ENCODE measurements at places on chromosomes 1 and 21.
A peak's percentile ranks its signal among the peaks of the same experiment; 100 is the strongest.

- peaks cover 34% of the 10 kb centered on the region for H3K4me1 ChIP-seq
- no peak overlapping the region for H3K4me3 ChIP-seq
- peaks cover 15% of the 10 kb centered on the region for H3K27me3 ChIP-seq
- H3K27ac ChIP-seq: no peak overlapping the region
- H3K36me3 ChIP-seq: no peaks in the 10 kb centered on the region
These were observed 18.3 kb downstream of the PLEKHA6 start for GRCh38 chr1:204341380-204341779.

GRCh38 chr1:54883349-54884102 is 3.5 kb downstream of the DHCR24 start:
- no peak for DNase-seq
- peaks cover 26% of the 10 kb centered on the region for H3K36me3 ChIP-seq
- no peak overlapping the region for H3K4me3 ChIP-seq

DNA sequence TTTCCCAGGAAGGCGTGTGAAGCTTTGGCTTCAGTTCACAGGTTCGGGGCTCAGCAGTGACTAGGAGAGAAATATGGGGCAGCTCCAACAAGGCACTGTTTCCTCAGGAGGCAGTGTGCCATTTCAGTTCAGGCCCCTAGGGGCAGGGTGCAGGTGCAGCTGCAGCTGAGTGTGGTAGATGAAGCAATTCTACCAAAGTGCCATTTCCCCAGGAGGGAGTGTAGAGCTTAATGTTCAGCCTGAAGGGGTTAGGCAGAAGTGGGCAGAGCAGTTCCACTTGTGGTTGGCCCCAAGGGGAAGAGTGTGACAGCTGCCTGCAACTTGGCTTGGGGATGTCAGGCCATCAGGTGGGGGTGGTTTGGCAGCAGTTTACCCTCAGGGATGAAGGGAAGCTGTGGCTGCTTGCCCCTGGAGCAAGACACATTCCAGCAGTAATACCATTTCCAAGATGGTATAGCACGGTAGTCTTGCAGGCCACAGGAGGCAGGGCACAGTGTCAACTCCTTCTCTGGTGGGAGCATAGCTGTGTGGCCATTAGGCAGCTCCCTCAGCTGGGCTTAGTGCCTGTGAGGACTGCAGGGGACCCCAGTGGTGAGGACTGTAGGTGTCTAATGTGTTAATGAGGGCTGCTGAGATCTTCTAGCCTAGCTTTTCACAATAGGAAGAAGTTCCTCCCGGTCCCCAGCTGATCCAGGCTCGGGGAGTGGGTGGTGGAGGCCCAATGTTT is 34.7 kb downstream of the RGSL1 start:
- H3K4me3 ChIP-seq: no peak overlapping the region
- H3K27me3 ChIP-seq: no peaks in the 10 kb centered on the region
- H3K27ac ChIP-seq: no peak overlapping the region
- DNase-seq: peak; percentile 46

- H3K27me3 ChIP-seq: no peaks in the 10 kb centered on the region
- H3K4me3 ChIP-seq: no peak overlapping the region
- H3K27ac ChIP-seq: no peak overlapping the region
- H3K4me1 ChIP-seq: no peaks in the 10 kb centered on the region
These were observed 131.2 kb downstream of the PIK3R3 start for GRCh38 chr1:46001081-46001785.

DNA sequence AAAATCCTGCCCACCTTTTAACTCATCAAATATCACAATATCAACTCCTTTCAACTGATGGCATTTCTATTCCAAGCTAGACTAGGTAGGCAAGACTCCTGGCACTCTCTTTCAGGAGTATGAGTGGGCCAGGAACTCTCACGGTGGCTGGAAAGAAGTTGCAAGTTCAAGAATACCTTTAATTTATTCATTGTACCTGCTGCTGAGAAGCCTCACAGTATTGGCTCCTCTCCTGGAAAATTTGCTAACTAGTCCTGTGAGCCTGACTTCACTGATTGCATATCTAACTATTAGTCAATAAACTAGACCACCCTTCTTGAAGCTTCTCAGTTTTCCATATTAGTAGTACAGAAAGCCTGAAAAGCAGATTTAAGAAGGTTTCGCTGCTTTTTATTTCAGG is 120.2 kb downstream of the DUSP10 start:
- H3K27me3 ChIP-seq: no peaks in the 10 kb centered on the region
- no peak overlapping the region for H3K27ac ChIP-seq
- DNase-seq: no peak
- H3K4me3 ChIP-seq: no peak overlapping the region
- no peaks in the 10 kb centered on the region for H3K4me1 ChIP-seq

DNA sequence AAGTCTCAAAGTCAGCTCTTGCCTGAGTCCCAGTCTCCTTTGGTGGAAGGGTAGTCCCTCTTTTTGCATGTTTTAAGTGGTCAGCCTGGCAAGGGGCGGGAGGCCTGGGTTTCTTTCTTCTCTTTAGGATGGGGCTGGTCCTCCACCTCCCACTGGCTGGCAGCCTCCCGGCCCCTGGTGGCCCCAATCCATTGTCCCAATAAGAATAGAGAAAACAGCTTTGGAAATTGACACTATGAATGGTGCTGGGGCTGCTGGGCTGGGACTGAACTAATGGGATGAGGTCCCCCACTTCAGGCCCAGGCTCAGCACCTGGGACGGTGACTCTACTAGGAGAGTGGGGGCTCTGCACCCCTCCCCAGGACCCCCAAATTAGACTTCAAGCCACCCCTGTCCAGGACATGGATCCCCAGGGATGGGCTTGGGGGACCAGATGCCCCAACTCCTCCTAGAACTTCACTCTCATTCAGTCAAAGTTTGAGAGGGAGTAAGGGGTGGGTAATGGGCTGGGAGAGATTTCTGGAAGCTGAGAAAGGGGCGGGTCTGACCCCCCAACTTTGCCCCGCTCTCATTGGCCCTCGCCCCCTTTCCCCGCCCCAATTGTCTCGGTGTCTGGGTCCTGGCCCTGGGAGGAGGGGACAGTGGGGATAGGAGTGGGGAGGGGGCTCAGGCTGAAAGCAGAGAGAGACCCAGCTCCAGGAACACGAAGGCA is 18.2 kb downstream of the SLC27A3 start:
- peaks cover 33% of the 10 kb centered on the region for H3K4me1 ChIP-seq
- H3K36me3 ChIP-seq: no peaks in the 10 kb centered on the region
- H3K27me3 ChIP-seq: no peaks in the 10 kb centered on the region

DNA sequence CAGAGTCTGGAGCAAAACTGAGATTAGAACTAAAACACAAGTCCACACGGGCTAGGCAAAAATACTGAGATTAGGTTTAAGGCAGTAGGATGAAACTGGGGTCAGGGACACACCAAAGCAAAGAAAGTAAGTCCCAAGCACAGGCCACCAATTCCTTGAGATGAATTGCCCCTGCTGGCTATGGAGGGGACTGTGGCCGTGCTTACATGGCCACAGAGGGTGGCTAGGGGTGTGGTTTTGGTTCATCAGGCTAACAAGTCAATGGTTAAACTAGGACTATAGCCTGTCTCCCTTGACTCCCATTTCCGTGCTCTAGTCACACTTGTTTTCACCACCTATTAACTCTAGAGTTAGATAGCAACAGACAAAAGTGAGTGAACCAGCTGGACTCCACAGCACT is 394.8 kb downstream of the PBX1 start:
- no peaks in the 10 kb centered on the region for H3K4me1 ChIP-seq
- H3K27me3 ChIP-seq: no peaks in the 10 kb centered on the region
- DNase-seq: no peak
- H3K36me3 ChIP-seq: no peaks in the 10 kb centered on the region

GRCh38 chr1:36961062-36961615 is 73.2 kb downstream of the GRIK3 start:
- no peaks in the 10 kb centered on the region for H3K27me3 ChIP-seq
- H3K4me3 ChIP-seq: no peak overlapping the region
- no peaks in the 10 kb centered on the region for H3K36me3 ChIP-seq
- H3K4me1 ChIP-seq: no peaks in the 10 kb centered on the region
- no peak overlapping the region for H3K27ac ChIP-seq

GRCh38 chr1:26890467-26890796 is 349 bp upstream of the GPN2 start:
- peak overlapping the region; percentile 81 for H3K4me3 ChIP-seq
- DNase-seq: no peak
- no peak overlapping the region for H3K27ac ChIP-seq
- no peaks in the 10 kb centered on the region for H3K27me3 ChIP-seq
- peaks cover 8% of the 10 kb centered on the region for H3K4me1 ChIP-seq

DNA sequence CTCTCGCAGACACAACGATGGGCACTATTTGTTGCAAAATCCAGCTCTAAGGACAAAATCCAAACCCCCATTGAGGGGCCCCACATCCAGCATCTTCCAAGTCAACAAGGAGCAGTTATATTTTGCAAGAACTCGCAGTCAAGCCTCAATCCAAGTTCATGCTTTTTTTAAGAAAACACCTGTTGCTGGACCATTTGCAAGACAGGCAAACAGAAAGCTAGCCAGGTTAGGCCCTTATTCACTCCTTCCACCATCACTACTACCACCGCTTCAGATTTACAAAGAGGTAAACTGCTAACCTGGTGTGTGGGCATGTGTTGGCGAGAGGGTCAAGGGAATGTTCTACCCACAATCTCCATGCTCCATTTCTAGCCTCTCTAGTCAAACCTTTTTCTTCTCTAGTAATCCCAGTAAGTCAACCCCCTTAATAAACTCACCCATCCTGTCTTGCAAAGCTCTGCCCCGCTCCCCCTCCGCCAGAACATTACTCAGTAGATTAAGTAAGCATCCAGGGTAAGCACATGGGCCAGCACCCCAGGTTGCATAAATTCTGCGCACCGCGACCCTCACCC is 703 bp downstream of the ERI3 start:
- peak overlapping the region; percentile 80 for H3K4me3 ChIP-seq
- DNase-seq: no peak
- no peak overlapping the region for H3K27ac ChIP-seq
- no peaks in the 10 kb centered on the region for H3K36me3 ChIP-seq

DNA sequence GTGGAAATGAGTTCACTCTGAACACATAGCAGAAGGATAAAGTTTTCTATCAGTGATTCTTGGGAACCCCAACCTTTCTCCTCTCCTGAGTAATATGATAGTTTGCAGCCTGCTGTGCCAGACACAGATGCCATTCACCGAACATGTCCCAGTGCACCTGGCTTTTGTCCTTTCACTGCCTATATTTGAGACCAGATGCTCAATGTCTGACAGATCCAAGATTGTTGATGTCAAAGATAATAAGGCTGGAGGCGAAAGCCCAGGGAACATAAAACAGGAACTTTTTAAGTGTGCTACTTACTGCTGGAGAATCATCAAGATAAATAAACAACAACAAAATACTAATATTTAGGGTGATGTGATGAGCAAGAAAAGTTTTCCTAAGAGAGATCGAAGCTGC is 139.3 kb downstream of the TIAM1 start:
- no peaks in the 10 kb centered on the region for H3K27me3 ChIP-seq
- no peak overlapping the region for H3K27ac ChIP-seq
- no peak overlapping the region for H3K4me3 ChIP-seq
- H3K4me1 ChIP-seq: no peaks in the 10 kb centered on the region
- H3K36me3 ChIP-seq: no peaks in the 10 kb centered on the region

DNA sequence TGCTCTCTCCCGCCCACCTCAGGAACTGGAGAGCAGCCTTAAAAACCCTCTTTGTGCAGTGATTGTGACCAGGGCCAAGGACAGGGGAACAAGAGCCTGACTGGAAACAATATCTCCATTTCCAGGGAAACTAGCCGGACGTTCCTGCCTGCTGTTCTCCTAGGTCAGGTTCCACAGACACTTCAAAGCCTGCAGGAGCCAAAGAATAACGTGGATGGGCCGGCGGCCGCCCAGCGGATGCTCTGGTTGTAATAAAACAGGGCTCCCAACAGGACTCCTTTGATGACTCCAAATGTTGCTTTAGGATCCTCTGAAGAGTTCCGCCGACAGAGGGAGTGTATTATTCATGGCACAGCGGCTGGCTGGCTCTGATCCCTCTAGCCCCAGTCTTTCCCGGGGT is 162.2 kb downstream of the PLXNA2 start:
- no peak overlapping the region for H3K27ac ChIP-seq
- peak; percentile 75 for DNase-seq
- peaks cover 6% of the 10 kb centered on the region for H3K27me3 ChIP-seq
- H3K36me3 ChIP-seq: no peaks in the 10 kb centered on the region
- no peak overlapping the region for H3K4me3 ChIP-seq

- no peaks in the 10 kb centered on the region for H3K27me3 ChIP-seq
- H3K4me3 ChIP-seq: no peak overlapping the region
- no peaks in the 10 kb centered on the region for H3K36me3 ChIP-seq
These were observed 35.9 kb downstream of the FCER1A start for GRCh38 chr1:159338018-159338417.

- H3K4me1 ChIP-seq: peaks cover 59% of the 10 kb centered on the region
- no peaks in the 10 kb centered on the region for H3K27me3 ChIP-seq
- H3K36me3 ChIP-seq: no peaks in the 10 kb centered on the region
- DNase-seq: no peak
- no peak overlapping the region for H3K27ac ChIP-seq
These were observed 56.4 kb downstream of the KIRREL1 start for GRCh38 chr1:158049853-158050252.

- H3K36me3 ChIP-seq: peaks cover 11% of the 10 kb centered on the region
- H3K27ac ChIP-seq: no peak overlapping the region
- DNase-seq: no peak
- H3K4me3 ChIP-seq: no peak overlapping the region
- no peaks in the 10 kb centered on the region for H3K4me1 ChIP-seq
These were observed 77.6 kb downstream of the CLSTN1 start for GRCh38 chr1:9746211-9746610.

DNA sequence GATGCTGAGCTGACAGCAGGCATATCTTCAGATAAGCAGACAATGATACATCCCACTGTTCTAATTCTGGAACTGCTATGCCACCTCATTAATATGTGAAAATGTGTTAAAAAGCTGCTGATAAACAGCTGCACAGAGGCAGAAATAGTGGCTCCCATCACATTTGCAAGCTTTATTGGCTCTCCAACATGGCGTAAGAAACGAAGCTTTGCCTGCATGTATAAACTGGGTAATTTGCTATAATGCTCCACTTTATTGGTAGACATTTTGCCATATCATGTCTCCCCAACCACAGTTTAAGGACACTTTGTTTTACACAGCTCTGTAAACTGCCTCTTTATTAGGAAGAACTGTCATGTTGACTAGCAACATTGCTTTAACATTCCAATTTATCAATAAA is 49.8 kb downstream of the SEC16B start:
- no peak for DNase-seq
- H3K4me3 ChIP-seq: no peak overlapping the region
- H3K27ac ChIP-seq: no peak overlapping the region
- H3K27me3 ChIP-seq: no peaks in the 10 kb centered on the region

DNA sequence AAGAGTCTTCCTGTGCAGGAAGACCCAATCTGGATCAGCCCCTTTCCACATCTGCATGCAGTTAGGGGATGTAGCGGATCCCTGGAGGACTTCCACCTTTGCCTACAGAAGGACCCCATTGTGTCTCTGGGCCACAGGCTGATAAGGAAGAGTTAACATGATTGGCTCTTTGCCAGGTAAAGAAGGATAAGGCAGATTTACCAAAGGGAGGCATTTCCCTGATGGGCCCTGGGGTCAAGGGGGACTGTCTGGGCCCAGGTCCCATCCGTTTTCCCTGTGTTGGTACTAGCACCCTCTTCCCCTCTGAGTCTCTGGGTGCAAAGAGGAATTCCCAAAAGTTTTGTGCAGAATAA is 29.1 kb downstream of the SLC26A9 start:
- H3K36me3 ChIP-seq: no peaks in the 10 kb centered on the region
- no peak overlapping the region for H3K4me3 ChIP-seq
- no peaks in the 10 kb centered on the region for H3K4me1 ChIP-seq
- H3K27ac ChIP-seq: no peak overlapping the region
- DNase-seq: no peak
- H3K27me3 ChIP-seq: no peaks in the 10 kb centered on the region

- DNase-seq: no peak
- no peaks in the 10 kb centered on the region for H3K36me3 ChIP-seq
- H3K27me3 ChIP-seq: no peaks in the 10 kb centered on the region
- no peak overlapping the region for H3K27ac ChIP-seq
- no peak overlapping the region for H3K4me3 ChIP-seq
These were observed 102.0 kb upstream of the C1orf174 start for GRCh38 chr1:4002061-4002521.
